ENCODE measurements at places on chromosomes 5 and 9.
A peak's percentile ranks its signal among the peaks of the same experiment; 100 is the strongest.

DNA sequence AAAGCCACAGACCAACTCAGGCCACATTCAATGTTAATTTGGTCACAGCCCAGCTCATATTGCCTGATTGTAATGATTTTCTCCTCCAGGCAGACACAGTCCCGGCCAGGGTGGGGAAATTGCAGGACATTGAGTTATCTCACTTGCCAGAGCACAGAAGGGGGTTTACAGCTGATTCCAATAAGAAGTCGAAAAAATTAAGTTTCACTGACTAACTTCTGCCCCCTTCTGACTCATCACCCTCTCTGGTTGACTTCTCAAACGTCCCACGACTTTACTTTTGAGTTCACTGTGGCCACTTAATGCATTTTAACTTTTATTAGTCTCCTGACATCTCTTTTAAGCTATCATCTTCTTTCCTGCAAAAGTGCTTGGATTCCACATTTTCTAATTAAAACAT, 321.4 kb upstream of the WWC1 start:
- no peak for DNase-seq

DNA sequence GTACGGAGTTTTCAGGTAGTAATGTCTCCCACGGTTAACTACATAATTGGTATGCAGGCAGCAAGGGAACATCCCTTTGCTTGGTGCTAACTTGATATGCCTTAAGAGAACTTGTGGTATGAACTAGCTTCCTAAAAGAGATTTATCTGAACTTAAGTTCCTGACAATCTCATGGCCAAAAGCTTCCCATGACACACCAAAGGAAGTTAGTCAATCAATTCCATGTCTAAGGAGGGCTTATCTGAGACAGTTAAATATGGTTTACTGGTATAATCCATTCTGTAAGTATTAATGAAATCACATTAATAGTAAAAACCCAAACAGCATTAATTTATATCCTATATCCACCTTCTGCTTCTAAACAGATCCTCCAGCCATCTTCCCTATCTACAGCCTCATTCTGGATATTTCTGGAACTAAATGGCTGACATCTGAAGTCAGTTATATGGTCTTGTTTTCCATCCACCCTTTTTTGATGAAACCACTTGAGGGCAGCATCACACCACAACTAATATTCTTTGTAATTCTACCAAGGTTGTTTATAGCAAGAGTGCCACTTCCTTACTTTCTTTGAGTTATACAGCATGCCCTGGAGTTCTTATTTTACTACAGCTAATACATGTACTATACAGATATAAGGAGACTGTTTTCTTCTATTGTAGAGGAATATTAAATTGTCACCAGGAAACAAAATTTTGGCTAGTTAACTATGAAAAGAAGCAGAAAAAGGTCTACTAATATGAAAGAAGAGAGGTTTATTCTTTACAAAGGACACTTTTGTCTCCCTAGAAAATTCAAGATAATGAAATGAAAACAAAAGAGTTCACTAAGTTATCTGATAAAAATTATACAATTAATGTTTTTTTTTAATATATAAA, 34.7 kb downstream of the SHOC1 start:
- DNase-seq = peak; percentile 60

DNA sequence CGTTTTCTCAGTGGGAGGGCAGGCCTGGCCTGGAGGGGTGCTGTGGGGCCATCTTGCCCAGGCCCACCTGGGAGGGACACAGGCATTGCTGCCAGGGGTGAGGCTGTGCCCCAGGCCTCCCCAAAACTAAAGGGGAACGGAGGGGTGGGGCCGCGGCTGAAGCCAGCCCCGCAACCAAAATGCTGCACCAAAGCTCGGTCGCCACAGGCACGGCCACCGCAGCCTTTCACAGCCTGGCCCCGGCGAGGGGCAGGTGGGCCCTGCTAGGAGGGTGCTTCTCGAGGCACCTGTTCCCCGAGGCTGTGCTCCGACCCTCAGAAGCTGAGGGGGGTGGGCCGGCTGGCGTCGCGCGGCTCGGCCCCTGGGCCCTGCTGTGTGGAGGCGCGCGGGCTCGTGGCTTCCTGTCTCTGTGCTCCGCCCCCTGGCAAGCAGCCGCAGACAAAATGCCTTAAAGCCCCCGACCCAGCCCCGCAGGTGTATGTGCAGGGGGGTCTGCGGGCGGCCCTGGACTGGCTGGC, 57.6 kb downstream of the JAK2 start:
- no peak for DNase-seq

DNA sequence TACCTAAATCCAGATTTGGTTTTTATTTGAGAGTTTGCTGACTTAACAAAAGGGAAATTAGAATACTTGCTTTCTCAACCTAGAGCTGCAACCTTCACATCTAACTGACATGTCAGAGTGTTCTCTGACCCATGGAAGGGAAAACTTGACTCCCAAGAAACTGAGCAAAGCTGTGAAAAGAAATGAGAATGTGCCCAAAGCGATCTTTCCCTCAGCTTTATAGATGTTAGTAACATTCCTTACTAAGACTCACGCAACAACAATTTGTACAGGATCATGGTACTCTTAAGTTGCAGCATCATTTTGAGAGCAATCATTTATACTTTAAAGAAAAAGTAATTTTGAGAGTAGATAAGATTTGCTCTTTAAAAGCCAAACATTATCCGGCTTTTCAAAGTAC, 117.0 kb upstream of the FBXL7 start:
- no peak for DNase-seq

- DNase-seq = no peak
Observed at GRCh38 chr5:38316544-38317224, 58.3 kb downstream of the EGFLAM start.

GRCh38 chr5:102755686-102756371, 724 bp downstream of the PAM start:
- no peak for DNase-seq

- DNase-seq = no peak
Observed at GRCh38 chr9:130137641-130138081, 34.5 kb upstream of the NCS1 start.

- DNase-seq = no peak
Observed at GRCh38 chr5:98774192-98775033, 950 bp downstream of the RGMB start.

DNA sequence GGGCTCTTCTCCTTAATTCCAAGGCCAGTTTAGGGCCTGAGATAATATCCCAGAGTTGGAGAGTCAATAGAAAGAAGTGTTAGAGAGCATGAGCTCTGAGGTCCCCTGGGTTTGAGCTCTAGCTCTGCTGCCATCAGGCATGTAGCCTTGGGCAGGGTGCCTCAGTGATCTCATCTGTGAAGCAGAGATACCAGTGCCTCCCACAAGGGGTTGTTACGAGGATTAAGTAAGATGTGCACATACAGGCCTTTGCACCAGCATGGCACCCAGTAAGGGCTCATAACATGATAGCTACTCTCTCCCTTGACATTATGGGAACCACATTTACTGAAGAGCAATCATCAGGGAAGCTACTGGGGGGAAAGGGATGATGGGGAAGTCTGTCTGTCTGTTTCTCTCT, 265.7 kb downstream of the HSPA4 start:
- DNase-seq = no peak

DNA sequence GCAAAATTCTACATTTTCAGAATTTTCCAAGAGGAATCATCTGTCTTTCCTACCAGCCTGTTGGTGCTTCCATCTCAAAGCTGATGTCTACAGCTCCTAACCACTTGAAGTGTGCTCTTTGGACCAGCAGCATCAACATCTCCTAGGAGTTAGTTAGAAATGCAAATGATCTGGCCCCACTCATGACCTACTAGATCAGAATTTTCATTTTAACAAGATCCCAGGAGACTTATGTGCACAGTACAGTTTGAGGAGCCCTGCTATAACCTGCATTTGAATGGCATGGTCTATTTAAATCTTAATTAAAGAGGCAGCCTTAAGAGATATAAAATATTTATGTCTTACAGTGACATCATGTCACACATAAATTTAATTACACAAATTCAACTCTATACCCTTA, 33.8 kb downstream of the ITK start:
- no peak for DNase-seq

All from NCI-H1417 treated with DMSO at 0.1 percent for 48 hours (cell line).